ENCODE measurements at places on chromosomes 7 and 10.

- peak; percentile 52 for DNase-seq
These were observed 39.2 kb upstream of the OTUD1 start for GRCh38 chr10:23399701-23400144.

DNA sequence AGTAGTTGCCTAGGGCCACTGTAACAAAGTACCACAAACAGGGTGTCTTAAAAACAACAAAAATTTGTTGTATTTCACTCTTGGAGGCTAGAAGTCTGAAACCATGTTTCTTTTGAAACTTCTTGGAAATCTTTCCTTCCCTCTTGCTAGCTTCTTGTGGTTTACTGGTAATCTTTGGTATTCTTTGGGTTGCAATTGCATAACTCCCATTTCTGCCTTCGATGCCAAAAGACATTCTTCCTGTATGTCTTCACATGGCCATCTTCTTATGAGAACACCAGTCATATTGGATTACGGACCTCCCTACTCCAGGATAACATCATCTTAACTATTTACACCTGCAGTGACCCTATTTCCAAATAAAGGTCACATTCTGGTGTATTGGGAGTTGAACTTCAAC is 357.4 kb downstream of the PPP1R3A start:
- DNase-seq = peak; percentile 35

DNA sequence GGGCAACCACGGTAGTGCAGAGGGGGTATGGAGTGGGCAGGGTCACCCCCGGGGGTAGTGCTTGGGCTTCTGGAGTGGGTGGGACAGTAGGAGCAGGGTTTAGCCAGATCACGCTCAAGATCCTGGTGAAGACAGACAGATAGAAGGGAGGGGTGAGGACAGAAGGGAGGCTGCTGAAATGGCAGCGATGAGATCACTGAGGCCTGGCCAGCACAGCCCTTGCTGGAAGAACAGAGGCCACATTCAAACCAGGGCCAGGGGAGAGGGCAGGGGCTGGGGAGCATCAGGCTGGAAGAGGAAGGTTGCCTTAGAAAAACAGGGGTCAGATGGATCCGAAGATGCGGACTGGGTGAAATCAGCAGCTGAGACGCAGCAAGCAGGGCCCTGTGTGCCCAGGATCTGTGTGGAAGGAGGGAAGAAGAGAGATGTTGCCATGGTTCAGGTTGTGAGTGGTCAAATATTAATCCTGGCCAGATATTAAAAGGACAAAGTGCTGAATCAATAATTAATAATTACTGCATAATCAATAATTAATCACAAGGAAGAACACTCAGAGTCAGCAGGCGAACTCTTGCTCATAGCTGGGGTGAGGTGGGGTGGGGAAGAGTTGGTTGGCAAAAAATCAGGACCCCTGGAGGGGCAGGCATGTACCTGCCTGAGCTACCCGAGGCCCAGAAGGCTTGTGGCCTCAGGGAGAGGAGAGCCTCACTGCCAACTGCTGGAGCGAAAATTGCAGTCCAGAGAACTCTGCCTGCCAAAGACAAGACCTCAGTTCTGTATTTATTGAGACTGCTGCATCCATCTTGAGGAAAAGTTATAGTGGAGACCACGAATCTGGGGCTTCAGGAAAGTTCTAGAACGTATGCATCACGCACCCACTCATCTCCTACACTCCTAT is 105.7 kb downstream of the GRB10 start:
- no peak for DNase-seq

DNA sequence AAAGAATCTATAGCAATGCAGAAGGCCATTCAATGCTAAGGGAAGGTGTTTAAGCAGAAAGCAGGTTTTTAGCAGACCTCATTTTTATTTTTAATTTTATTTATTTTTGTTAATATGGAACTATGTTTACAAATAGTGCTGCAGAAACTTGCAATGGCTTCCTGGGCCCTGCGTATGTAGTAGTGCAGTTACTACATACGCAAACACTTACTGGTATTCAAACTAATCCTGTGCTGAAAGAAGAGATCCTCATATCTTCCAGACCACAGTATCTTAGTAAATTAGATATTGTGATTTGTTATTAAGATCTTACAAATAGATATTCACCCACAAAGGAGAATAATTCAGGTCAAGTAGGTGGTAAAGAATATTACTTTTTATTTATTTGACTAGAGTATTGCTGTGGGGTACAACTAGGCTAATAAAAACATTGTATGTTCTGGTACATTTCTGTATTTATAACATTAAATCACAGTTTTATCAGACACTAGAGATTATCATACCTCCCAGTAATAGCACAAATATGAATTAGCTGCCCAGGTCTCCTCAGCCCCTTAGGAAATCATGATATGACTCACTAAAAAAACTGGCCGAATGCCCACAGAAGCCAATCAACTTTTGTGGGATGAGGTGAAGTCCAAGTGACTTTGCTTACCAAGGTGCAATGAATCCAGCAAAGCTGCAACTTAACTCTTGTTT is 57.6 kb downstream of the RNLS start:
- DNase-seq = peak; percentile 51

GRCh38 chr7:82443036-82443546 is 486 bp downstream of the CACNA2D1 start:
- DNase-seq = peak; percentile 54
